ENCODE measurements at places on chromosomes 13 and 19.

GRCh38 chr13:98923641-98924397, 54.0 kb downstream of the DOCK9 start:
- DNase-seq, result no peak

DNA sequence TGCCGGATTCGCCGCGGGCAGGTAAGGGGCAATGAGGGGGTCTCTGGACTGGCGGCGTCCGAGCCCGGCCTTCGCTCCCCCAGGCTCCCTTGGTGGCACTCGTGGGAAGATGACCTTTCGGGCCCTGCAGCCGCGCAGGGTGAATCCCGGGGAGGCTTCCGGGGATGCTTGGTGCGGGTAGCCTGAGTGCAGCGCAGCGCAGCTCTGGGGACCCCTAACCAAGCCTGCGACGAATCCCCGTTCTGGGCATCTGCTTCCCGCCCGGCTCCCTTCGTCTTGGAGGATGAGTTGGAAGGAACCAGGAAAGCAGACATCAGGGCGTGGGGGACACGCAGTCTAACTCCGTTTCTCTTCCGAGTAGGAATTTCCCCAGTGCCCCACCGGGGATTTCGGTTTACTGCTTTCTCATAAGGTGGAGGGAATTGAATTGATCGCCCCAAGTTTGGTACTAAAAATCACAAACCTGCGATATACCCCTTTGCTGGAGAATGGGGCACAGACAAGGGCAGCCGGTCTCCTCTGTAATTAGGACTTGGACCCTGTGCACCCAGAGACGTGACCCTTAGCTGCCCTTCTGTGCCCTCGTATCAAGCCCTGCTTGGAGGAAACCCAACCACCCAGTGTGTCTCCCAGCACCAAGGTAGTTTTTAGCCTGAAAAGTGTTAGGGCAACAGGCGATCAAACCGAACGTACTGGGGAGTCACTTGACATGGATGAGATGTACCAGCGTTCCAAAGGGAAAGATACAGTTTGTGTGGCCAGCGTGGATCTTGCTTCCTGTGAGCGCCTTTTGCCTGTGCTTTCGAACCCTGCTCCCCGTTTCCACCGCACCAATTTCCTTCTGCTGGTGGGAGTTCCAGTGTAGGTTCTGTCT, 1.0 kb downstream of the GPC5 start:
- DNase-seq, result peak; percentile 5

DNA sequence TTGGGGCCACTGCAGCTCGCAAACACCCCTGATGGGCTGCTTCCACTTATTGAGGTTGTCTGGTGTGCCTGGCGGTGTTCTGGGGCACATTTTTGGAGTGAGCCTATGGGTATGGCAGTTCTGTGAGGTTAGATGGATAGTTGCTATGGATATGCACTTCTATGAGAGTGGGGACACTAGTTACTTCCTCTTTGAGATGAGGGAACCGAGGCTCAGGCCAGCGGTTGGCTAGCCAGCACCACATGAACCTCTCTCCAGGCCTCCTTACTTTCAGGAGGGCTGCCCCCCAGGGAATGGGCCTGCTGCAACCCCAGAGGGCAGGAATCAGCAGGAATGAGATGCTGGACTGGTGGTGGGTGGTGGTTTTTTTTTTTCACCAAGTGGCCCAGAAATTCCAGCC, 13.5 kb upstream of the PRR19 start:
- no peak for DNase-seq

DNA sequence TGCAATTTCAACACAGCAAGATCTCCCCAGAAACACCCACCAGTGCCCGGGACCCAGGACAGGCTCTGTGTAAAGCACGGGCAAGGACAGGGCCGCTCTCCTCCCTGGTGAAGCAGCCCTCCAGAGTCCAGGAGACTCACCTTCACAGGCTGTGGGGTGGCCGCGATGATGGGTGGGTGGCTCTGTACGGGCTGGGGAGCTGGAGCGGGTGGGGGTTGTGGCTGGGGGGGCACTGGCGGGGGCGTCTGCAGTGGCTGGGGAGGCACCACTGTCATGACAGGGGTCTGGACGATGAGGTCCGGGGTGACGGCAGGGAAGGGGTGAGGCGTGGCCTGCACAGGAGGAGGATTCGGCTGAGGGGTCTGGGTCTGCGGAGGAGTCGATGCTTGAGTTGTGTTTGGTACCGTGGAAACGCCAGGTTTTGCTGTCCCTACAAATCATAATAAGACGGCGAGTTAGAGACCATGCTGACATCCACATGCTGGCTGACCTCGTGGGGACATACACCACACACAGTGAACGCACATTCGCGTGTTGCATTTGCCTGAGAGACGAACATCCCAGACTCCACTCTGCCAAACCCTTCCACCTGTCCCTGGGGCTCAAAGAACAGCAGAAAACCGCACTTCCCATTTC, 33.1 kb upstream of the EPHX3 start:
- DNase-seq, result no peak

GRCh38 chr13:85823832-85824231, 24.6 kb upstream of the SLITRK6 start:
- no peak for DNase-seq

Data from H7 (cell line).